ENCODE measurements at places on chromosomes 11 and 22.

DNA sequence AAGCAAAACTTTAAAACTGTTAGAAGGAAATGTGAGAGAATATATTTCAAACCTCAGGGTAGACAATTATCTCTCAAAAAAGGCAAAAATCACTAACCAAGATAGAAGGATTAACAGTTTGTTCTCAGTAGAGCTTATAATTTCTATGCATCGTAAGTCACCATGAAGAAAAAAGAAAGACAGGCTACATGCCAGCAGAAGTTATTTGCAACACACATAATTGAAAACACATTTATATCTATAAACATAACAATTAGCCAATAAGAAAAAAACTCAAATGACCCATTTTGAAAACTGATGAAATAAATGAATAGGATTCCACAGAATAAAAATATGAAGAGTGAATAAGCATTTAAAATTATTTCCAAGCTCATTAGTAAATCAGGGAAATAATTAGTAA, 24.4 kb upstream of the SNX19 start:
- DNase-seq = no peak

DNA sequence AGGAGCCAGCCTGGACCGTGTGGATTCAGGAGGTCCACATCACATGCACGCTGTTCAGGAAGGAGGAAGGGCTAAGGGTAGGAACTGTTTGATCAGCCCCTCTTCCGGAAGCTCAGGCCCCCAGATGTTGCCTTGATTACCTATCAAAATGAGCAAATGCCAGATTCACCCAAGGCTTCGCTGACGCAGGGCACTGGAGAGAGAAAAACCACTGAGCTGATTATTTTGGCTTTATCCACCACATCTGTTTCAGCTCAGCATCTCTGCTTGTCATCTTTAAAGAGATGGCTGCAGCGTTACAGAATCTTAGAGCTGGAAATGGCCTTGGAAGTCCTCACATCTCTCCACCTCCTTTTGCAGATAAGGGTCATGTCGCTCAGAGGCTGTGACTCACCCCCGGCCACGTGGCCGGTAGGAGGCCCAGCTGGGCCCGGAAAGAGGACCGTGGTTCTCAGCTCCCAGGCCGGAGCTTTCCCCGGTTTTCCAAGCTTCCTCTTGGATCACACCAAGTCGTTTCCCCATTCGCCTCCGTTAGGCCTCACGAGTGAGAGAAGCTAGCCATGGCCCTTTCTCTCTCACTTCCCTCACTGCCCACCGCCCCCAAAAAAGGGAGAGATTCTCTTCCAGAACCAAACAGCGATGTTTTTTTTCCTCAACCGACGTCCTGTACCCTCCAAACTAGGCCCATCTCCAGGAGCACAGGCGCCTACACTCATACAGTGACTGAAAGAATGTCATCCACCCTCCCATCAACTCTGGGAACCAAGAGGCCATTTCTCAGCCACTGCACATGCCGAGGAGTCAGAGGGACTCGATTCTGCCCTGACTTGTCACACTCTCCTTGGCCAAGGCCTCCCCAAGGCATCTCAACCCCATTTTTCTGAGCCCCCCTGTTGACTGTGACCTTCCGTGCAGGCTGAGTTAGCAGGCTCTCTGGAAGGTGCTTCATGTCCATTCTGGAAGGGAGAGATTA, 37.6 kb downstream of the LIF start:
- DNase-seq = peak; percentile 63

- no peak for DNase-seq
Observed at GRCh38 chr11:5081405-5081804, 12.0 kb downstream of the OR52E1 start.

- DNase-seq = peak; percentile 60
Observed at GRCh38 chr11:46826310-46827044, 19.6 kb downstream of the CKAP5 start.

DNA sequence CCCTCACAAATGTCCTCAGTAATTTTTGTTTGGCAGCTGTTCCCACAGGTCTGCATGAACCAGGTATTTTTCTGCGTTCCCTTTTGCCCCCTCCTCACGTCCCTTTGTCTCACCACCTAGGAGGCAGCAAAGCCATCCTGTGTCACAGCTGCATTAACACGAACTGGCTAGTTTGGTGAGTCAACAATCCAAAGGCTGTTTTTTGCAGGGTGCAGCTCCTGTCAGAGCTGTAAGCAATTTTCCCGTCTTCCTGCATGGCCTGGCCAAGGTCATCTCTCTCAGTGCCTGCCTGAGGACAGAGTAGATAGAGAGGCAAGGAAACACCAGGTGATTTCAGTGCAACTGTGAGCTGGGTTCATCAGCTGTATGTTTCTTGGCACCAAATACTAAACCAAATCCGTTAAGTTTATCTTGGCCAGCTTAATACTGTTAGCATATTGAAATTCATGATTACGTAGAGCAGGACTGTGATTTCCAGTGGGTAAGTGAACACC, 20.6 kb upstream of the VSIG10L2 start:
- no peak for DNase-seq

- no peak for DNase-seq
Observed at GRCh38 chr22:23283591-23284503, 103.5 kb downstream of the BCR start.

- DNase-seq = no peak
Observed at GRCh38 chr22:36375071-36375980, 12.4 kb downstream of the MYH9 start.

GRCh38 chr22:30282616-30283046, 6.7 kb downstream of the CASTOR1 start:
- DNase-seq = no peak

DNA sequence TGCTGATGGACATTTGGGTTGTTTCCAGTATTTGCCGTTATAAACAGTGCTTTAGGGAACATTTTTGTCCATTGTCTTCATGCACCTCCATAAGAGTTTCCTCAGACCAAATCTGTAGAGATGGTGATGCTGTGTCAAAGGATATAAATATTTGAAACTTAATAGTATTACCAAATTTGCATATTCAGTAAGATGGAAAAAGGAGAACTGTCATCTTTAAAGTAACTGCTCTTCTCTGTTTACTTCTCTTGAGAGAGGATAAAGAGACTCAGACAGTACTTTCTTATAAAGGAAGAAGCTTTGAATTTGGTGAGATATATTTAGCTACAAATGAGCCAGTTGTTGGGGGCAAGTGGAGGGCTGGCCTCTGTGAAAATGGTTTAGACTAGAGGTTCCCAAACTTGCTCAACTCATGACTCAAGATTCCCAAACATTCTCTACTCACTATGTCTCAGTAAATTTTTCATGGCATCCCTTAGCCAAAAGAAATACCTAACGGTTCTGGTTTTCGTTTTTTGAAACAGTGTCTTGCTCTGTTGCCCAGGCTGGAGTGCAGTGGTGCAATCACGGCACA, 26.2 kb downstream of the SHISA8 start:
- no peak for DNase-seq

DNA sequence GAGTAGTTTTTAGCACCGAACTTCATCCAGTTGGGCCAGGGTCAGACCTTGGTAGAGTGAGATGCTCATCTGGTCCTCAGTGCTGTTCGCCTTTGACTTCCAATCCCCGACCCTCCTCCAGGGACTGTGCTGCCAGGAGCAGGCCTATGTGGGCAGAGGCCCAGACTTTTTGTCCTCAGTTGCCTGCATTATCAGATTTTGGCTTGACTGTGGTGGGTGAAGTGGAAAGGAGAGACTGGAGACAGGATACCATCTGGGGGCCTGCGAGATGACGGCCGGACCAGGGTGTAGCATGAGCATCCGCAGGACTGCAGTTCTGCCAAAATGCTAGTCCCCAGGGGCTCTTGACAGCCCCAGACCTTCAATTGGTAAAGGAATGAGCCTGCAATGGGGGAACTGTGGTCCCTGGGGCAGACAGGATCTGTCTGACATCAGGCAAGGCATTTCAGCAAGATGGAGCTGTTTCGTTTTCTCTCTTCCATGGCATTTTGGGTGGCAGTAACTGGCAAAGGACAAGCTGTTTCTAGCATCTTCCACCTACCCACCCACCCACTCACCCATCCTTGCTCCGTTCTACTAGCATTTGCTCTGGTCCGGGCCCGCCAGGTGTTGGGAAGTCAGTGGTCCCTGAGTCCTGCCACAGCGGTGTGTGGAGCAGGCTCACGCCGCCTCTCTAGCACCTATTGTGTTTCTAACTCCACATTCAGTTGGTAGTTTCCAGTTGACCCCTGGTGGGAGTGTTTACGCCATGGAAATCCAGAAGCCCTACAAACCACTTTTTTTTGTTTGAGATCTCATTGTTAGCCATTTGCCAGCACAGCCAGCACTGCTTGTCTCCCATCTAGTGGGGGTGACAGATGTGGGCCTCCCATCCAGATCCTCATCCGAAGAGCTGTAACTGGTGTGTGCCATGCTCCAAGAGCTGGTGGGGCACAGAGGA, 53.5 kb downstream of the OTOG start:
- DNase-seq = no peak

DNA sequence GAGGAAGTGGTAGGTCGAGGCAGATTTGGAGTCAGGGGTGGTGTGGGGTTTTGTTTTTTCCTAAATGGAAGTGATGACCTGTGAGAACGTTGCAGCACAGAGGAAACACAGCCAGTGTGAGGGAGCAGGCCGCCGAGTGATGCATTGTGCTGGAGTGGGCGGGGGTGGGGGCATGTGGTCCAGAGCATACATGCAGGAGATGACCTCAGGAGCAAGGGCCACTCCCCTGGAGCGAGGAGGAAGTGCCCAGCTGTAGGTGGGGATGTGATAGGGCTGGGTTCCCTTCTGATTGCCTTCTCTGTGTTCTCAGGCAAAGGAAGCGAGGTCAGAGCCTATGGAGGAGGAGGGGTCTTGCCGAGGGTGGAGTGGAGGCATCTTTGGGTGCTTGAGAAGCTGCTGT, 81.4 kb downstream of the PPP6R3 start:
- no peak for DNase-seq

DNA sequence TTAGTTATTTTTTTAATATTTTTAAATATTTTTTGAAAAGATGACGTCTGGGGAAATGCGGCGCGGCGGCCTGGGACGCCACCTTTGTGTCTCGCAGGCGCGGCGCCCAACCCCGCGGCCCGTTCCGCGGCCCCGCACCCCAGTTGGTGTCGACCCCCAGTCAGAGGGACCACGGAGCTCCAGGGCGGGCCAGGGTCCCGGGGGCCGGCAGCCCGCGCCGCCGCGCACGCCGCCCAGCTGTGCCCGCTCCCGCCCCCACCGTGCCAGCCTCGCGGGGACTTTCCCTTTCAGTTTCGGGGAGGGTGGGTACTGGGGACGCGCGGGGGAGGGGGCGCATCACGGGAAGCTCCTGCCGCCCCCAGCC, 1.6 kb downstream of the CCND1 start:
- no peak for DNase-seq

- no peak for DNase-seq
Observed at GRCh38 chr11:59200423-59200746, 12.3 kb downstream of the MPEG1 start.

DNA sequence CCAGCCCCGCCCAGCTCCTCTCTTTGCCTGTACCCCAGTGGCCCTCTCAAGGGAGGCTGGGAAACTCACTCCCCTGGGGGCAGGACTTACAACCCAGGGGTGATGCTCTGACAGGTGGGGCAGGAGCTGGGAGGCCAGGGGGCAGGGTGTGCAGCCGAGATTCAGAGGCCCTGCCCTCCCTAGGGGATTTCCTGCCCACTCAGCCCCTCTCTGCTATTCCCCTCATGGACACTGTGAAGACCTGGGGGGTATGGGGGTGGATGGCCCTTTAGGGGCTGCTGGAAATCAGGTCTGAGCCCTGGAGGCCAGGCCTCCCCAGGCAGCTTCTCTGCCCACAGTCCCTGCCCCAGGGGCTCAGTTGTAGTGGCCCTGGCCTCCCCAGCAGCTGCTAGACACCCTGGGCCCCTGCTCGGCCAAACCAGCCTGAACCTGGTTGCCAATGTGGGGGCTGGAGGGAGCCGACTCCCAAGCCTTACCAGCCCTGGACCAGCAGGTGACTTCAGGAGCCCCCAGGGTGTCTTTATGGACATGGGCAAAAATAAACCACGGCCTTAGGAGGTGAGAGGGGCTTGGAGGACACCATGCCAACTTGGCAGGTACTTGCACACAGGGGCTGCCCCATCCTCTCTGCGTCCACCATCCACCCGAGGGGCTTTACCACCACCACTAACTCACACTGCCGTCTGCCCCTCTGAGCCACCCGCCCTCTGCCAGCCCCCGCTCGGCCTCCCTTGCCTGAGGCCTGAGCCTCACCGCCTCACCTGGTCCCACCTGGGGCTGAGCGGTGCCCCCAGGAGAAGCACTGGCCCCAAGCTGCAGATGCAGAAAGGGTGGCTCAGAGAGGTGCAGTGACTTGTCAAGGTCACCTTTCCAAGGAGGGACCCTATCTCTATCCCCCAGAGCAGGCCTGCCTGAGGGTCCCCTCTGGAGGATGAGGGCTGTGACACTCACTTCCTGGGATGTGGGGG, 2.8 kb upstream of the PHLDA2 start:
- DNase-seq = no peak

- no peak for DNase-seq
Observed at GRCh38 chr22:36470994-36471331, 10.5 kb downstream of the TXN2 start.

GRCh38 chr22:18984564-18984963, 48.5 kb upstream of the PRODH start:
- DNase-seq = no peak

- DNase-seq = no peak
Observed at GRCh38 chr22:27185760-27186302, 528.4 kb downstream of the MIAT start.

DNA sequence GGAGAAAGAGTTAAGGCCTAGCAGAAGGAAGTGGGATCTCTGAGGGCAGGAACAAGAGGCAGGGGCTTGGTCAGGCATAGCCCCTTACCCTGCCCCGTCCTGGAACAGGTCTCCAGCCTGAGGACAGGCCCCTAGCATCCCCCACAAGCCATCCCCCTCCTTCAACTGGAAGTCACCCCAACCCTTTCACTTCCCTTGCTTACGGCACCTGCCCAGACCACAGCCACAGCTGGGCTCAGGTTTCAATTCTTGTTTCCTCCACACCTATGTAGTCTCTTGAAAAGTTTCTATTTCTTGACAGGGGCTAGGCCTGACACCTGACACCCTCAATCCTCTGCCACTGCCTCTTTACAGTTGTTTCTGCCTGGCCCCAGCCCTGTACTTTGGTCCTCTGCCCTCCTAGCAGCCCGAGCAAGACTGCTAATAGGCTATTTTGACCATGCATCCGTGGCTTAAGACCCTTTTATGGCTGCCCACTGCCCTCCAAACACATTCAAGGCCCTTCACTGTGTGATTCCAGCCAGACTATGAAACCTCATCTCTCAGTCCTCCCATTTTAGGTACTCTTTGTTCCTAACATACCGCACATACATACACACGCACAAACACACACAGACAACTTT, 10.9 kb upstream of the FCHSD2 start:
- no peak for DNase-seq

DNA sequence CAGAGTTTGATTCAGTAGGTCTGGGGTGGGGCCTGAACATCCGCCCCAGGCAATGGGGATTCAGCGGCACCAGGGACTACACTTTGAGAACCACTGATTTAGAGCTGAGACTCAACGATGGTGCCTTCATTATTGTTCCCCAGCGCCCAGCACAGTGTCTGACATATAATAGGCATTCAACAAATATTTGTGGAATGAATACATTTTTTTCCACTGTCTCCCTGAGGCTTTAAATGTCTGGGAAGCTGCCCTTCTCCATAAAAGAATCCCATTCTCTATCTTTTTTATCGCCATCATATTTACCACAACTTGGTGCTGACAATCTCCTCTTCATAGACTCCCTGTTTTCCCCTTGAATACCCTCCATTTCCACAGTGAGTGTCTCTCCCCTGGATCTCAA, 23.6 kb upstream of the LMO2 start:
- no peak for DNase-seq
